ENCODE measurements at places on chromosomes 12 and 14.

DNA sequence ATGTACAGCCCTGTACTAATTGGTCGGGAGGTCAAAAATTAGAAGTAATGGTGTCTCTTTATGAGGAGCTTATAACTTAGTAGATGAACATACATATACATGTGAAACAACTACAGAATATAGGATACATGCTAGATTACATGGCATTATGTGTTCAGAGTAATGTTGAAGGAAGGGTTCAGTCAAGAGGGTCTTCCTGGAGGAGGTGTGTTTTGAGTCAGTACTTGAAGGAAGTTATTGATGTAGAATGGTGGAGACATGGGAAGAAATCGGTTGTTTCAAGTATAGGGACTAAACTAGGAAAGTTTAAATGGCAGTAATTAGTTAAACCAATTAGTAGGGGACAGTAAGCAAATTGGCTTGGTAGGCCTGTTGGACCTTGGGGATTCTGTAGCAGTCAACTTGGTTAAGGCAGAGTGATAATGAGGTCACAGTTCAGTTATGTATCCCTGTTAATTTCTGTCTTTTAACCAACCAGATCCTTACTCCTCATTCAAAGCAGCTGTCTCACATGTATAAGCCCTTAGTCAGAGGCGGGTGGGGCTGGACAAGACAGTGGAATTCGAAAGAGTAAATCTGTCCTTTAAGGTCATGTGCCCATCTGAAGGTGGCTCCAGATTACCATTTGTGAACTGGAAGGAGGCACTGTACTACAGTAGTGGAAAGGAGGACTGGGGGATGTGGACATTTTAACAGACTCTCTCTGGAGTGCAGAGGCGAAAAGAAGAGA is 3.5 kb upstream of the ANKRD52 start:
- DNase-seq, result no peak

DNA sequence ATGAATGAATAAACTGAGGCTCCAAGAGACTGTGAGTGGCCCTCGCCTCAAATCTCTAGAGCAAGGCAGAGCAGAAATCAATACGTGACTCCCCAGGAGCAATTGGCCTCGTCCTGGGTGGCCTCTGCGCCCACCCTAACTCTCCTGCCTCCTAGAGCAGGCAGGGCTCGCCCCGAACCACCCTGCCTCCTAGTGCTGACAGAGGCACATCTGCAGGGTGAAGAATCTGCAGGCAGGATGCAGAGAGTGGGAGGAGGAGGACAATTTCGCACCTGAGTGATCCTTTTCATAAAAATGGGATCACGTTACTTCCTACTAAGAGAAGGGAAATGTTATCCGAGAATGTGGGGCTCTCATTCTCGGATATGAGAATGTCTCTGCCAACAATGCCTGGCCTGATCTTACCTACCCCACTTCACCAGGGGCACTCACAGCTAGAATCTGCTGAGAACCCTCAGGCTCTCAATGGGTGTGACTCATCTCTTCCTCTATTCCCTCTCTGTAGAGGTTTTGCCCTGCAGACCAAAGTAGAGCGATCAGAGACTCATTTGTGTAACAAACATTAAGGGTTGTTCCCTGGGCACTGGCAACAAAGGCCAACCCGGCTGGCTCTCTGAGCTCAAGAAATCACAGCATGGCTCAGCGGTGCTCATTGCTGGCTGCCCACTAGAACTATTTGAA is 61.7 kb upstream of the BCL2L14 start:
- no peak for DNase-seq

DNA sequence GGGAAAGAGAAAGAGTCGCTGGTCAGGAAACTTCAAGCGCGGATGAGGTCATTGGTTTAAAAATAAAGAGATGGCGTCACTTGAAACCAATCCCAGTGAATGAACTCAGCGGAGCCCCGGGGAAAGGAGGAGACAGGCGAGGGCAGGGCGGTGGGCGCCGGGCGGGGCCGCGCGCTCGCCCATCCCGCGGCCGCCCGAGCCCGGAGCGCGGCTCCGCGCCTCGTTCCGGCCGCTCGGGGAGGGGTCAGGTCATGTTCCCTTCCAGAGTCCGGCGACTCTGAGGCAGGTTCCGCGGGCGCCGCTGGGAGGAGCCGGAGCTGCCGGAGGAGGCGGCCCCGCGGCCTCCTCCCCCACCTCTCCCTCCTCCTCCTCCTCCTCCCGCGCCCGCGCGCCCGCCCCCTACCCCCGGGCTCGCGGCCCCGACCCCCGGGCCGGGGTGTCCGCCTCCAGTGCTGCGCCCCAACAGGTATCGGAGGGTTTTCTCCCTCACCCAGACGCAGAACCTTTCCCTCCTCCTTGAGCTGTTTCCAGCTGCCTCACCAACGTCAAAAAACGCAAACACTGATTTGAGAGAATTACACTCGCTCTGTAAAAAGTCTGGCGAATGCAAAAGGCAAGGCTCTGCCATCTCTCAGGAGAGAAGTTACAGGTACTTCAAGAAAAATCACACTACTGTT is at the start of gene DUSP16:
Gene DUSP16, minus strand, starts transcription at position 279 of the 677 bp plus-strand sequence. CDS start 41,765 bp downstream, outside the sequence.
- DNase-seq, result peak; percentile 85

- DNase-seq, result no peak
These were observed 34.4 kb upstream of the DYNC1H1 start for GRCh38 chr14:101929946-101930345.

DNA sequence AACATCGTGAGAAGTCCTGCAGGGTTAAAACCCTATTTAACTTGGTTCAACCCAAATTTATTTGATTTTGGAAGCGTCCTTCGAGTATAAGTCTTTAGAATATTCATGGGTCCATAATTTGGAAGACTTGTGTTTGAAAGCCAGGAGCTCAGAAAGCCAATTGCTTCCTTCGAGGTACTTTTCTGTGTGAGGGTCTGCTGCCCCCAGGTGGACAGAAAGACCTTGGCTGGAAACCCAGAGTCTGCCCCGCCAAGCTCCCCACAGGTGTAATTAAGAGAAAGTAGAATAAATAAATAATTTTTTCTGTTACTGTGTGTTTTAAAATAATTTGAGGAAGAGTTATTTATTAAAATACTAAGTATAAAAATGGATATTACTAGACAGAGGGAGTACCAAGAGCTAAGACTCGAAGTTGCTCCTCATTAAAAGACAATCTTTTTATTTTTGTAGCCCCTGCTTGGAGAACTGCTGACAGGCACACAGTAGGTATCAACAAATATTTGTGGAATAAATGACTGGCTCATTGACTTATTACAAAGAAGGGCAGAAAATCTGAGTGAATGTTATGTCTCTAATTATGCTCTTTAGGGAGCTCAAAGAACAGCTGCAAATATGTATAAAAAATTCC is 105.8 kb downstream of the PAH start:
- DNase-seq, result no peak

DNA sequence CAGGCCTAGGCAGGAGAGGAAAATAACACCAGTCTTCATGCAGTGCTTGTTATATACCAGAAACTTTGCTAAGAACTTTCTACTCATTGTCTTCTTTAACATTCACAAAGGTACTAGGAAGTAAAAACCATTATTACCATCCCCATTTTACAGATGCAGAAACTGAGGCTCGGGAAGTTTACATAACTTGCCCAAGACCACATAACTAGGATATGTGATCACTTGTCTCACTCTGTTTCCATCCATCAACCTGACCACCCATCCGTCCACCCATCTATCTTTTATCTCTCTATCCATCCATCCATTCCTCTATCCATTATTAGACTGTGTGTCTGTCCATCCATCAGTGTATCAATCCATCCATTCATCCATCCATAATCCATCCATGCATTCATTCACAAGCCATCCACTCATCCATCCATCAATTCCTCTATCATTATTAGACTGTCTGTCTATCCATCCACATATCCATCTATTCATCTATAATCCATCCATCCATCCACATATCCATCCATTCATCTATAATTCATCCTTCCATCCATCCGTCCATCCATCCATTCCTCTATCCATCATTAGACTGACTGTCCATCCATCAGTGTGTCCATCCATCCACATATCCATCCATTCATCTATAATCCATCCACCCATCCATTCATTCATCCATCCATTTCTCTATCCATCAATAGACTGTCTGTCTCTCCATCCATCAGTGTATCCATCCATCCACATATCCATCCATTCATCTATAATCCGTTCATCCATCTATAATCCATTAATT is 16.5 kb downstream of the SDSL start:
- no peak for DNase-seq

GRCh38 chr12:16636435-16637055 is 30.6 kb upstream of the LMO3 start:
- no peak for DNase-seq

GRCh38 chr14:50082308-50082742 is 34.0 kb downstream of the VCPKMT start:
- no peak for DNase-seq

DNA sequence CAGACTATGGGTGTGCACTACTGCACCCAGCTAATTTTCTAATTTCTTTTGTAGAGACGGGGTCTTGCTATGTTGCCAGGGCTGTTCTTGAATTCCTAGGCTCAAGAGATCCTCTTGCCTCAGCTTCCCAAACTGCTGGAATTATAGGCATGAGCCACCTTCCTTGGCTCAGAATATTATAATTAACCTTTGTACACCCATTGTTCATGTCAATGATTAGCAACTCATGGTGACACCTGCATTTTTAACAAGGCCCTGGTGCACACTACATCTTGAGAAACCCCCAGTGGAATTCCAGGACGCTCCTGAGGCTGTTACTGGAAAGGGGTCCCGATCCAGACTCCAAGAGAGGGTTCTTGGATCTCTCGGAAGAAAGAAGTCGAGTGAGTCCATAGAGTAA is 28.3 kb upstream of the CCDC63 start:
- no peak for DNase-seq

- no peak for DNase-seq
These were observed 184.4 kb upstream of the BCL2L14 start for GRCh38 chr12:11886339-11886738.

DNA sequence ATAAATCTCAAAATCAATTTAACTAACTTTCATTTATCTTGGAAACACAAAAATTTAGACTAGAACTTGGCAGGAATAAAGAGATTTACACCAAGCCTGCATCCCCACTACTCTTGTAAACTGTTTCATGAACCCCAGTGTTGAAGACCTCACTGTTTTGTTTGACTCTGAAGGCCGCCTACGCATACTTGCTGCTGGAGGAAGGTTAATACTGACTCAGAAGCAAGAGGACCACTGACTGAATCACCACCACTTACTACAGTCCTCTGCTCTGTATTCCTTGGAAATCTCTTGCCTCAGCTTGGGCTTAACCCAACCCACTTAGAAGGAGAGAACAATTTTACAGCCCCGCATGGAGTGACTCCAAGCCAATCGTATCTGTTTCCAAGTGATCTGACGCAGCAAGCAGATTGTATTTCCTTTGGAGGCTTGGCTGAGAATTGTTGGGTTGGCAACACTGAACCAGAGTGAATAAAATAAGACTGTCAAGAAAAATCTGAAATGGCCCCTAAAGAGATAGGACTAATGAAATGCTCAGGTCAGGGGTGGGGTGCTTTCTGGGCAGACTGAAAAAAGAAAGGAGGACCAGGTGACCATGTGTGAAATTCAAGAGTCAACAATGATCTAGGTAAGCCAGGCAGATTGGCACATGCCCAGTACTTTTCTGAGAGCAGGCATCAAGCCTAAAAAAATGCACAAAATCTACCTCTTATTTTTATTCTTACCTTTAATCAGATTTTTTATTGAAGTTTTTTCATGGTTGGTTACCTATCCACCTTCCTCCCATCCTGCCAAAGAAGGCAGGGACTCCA is 248.6 kb downstream of the ZFP36L1 start:
- peak; percentile 97 for DNase-seq

DNA sequence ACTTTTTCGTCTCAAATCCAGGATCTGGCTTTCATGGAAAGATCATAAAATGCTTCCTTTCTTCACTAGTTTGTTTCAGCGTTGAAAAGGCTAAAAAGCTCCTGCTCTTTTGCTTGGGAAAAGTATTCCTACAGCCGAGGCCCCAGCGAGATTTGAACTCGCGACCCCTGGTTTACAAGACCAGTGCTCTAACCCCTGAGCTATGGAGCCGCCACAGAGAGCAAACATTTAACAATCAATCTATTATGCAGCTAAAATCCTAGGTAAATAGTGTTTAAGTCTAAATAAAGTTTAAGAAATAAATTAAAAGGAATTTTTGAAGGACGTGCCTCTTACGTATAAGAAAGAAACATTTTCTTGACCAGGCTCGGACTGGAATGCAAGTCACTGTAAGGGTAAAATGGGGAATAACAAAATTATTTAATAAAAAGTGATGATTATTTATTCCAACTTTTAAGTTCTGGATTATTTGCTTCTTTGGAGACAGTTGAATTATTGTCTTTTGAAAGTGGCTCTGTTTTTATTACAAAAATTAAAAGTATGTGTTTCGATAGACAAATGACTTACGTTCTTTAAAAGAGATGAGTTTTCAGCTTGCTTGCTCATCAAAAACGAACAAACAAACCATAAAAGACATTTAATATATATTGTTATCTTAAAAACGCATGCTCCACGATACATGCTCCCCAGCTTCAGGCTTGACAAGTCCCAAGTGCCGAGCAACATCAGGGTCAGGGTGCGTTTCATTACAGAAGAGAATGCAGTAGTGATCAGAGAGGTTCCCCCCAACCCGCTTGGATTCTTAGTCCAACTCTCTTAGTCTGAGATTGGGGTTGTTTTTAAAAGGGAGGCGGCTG is 10.2 kb downstream of the OR6S1 start:
- no peak for DNase-seq

DNA sequence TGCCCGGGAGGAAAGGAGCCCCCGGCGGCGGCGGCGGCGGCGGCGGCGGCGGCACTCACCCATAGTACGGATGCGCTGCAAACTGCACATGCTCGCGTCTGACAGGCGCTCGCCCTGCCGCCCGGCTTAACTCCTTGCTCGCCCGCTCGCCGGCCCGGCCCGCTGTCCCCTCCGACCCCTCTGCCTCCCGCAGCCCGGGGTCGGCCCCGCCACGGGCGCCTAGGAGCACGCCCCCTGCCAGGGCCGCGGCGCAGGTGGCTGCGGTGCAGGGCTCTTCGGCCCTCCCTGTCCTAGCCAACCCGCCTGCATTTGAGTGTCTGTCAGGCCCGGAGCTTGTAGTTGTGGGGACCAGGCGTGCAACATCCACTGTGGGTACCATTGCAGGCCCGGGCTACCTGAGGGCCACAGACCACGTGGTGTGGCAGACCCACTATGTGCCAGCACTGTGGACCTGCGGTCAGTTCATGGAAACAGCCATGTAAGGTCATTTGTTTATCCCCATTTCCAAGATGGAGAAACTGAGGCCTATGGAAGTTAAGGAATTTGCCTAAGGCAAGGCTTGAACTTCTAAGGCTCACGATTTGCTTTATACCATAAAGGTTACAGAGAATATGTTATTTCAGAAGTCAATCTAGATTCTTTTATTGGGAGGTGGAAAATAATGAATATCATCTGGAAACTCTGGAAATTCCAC is 17.6 kb upstream of the PLEKHH1 start:
- DNase-seq, result no peak

GRCh38 chr14:51498411-51499227 is 153.1 kb upstream of the FRMD6 start:
- DNase-seq, result no peak

GRCh38 chr14:77869340-77869739 is 69.4 kb downstream of the ADCK1 start:
- DNase-seq, result no peak

GRCh38 chr12:86543716-86544115 is 287.5 kb upstream of the MGAT4C start:
- no peak for DNase-seq
